ENCODE measurements at places on chromosomes 6 and 20.
A peak's percentile ranks its signal among the peaks of the same experiment; 100 is the strongest.

DNA sequence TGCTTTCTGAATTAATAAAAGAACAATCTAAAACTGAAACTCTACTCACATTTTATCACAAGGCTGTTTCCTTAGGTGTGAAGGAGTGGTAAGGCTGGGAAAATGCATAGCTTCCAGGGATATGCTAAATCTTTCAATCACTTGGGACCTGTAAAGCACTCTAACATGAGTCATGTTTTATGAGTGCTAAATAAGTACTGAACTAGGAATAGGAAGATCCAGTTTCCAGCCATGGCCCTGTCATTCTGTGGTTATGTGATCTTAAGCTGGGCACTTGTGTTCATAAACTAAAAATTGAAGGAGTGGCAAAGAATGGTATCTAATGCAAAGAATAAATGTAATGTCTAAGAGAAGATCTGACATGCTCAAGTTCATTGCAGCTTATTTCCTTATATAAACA lies 6.1 kb upstream of the TMEM200A start:
- no peak for DNase-seq

GRCh38 chr6:36624461-36625157 lies 30.4 kb downstream of the SRSF3 start:
- no peak for DNase-seq

- DNase-seq: no peak
Observed at GRCh38 chr6:32638532-32639219, 1.5 kb downstream of the HLA-DQA1 start.

DNA sequence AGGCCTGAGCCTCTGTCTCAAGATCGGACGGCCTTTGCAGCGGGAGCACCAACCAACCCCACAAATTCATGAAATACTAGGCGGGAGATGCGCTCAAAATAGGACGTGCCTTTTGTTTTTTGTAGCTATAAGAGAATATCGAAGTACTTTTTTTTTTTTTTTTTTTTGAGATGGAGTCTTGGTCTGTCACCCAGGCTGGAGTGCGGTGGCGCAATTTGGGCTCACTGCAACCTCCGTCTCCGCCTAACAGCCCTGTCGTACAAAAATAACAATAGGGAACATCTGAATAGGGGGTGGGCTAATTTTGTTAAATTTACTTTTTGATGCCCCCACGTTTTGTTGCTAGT lies 5.9 kb upstream of the TUBB2A start:
- no peak for DNase-seq

- no peak for DNase-seq
Observed at GRCh38 chr6:165106261-165106660, 203.1 kb downstream of the C6orf118 start.

DNA sequence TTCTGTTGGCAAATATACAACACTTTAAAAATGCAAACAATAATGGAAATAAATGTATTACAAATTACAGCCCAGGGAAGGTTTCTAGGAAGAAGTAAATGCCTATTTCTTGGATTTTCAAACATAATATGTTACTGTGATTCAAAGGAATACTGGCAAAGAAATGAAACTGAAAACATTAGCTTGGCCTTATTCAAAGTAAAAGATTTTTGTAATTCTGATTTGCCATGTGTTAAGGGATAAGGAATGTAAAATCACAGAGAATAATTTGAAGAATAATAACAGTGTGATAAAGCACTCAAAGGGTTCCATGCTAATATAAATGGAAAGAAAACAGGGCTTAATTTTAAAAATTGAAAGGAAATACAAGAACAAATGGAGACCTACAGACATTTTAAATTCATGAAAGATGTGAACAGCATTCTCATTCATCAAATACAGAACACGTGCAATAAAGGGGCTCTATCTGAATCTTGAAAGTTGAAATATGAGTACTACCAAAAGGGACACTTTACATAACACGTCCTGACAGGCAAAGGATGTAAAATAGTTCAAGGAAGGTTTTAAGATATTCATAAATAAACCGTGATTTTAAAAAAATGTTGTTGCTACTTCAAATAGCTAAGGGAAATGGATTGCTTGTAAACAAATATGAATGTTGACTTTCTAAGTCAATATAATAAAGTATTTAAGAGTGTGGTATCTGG lies 138.1 kb downstream of the RFPL4B start:
- no peak for DNase-seq

GRCh38 chr6:92753956-92754355 lies 665.4 kb downstream of the EPHA7 start:
- peak; percentile 37 for DNase-seq

DNA sequence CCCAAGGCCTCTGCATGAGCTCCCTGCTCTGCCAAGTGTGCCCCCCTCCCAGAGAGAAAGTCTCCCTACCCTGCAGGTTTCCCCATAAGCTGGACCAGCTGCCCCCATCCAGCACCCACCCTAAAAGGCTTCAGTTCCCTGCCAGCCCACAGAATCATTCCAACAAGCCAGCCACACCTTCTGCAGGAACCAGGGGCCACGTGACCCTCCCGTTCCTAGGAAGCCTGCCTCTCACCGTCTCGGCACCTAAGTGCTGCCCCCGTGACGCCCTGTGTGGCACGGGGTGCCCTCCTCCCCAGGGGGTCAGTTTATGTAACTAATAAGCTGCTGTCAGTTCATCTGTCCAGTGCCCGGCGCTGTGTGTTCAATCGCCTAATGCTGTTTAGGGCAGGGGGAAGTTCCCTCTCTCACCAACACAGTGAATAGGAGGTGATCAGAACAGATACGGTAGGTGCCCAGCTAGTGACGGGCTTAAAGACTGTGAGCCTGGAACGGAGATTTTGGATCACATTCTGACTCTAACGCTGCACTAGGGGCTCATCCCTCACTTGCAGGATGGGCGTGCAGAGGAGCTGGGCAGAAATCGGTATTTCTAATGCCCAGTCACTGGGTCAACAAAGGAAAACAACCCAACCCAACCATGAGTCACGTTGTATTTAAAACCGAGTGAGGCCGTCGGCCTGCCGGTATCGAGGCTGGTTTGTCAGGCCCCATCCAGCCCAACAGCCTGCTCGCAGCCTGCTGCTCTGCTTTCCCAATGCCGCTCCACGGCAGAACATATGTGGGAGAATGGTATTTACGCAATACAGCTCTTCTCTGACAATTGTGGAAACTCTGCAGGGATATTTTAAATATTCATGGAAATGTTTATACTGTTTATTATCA lies 56.0 kb downstream of the RAMACL start:
- DNase-seq: no peak

- DNase-seq: peak; percentile 47
Observed at GRCh38 chr6:107869871-107870270, 45.8 kb upstream of the SCML4 start.

DNA sequence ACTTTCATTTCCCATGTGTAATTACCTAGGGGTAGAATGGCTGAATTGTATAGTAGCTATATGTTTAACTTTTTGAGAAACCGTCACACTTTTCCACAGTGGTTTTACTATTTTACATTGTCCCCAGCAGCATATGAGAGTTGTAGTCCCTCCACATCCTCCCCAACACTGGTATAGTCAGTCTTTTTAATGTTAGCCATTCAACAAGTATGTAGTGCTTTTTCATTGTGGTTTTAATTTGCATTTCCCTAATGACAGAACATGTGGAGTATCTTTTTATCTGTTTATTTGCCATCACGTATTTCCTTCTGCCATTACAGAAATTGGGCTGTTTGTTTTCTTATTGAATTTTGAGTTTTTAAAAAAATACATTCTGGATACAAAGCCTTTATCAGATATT lies 148.4 kb downstream of the CARMIL1 start:
- DNase-seq: no peak

- no peak for DNase-seq
Observed at GRCh38 chr6:108594640-108595039, 33.9 kb downstream of the FOXO3 start.

- DNase-seq: no peak
Observed at GRCh38 chr20:40525351-40525750, 163.7 kb downstream of the MAFB start.

GRCh38 chr6:127481111-127481510 lies 21.9 kb upstream of the KIAA0408 start:
- DNase-seq: no peak

DNA sequence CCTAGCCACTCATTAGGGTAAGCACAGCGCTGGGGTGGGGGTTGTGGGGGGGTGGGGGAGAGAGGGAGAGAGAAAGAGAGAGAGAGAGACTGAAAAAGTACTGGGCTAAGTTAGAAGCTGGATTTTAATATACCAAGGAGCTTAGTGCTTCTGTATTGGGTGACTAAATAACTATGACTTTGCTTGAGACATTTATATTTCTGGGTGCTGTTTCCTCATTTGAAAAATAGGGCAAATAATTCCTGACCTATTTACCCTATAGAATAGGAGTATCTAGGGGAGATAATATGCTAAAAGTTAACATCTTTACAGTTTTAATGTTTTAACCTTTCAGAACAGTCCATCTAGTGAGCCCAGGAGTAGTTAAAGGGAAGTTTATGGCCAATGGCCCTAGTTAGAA lies 7.7 kb downstream of the NKAIN2 start:
- no peak for DNase-seq

GRCh38 chr20:458776-459175 lies 3.6 kb downstream of the TBC1D20 start:
- no peak for DNase-seq

DNA sequence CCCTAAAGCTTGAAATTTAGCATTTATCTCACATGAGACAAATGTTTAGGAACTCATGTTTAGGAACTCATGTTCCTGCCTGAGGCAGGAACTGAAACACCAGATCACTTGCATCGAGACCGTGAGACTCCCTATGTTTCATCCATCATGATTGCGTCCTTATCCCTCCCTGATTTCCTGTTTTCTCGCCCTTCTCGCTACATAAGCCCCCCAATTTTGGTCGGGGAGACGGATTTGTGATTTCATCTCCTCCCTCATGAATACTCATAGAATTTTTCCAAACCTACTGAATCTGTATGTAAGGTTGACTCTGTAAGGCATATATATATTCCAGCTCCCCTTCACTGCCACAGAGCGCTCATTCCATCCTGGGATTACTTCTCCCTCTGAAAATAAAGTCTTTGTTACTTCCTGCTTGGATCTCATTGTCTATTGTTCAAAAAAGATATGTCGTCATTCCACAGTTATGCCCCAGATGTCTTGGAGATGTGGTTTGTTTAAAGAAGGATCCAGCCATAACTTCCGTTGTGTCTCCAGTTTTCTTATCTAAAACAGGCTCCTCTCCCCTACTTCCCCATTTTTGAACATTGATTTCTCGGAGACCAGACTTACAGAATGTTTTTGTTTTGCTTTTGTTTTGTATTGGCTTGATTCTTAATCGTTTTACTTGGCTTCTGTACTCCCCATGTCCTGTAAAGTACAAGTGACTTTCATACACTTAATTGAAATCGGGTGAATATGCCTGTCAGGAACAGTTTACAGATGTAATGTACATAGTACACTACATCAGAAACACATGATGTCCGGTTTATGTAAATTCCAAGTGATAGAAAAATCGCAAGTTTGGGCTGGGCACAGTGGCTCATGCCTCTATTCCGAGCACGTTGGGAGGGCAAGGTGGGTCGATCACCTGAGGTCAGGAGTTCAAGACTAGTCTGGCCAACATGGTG lies 118.7 kb downstream of the HFE start:
- DNase-seq: peak; percentile 37

- no peak for DNase-seq
Observed at GRCh38 chr6:138607478-138608433, 108.5 kb upstream of the NHSL1 start.

DNA sequence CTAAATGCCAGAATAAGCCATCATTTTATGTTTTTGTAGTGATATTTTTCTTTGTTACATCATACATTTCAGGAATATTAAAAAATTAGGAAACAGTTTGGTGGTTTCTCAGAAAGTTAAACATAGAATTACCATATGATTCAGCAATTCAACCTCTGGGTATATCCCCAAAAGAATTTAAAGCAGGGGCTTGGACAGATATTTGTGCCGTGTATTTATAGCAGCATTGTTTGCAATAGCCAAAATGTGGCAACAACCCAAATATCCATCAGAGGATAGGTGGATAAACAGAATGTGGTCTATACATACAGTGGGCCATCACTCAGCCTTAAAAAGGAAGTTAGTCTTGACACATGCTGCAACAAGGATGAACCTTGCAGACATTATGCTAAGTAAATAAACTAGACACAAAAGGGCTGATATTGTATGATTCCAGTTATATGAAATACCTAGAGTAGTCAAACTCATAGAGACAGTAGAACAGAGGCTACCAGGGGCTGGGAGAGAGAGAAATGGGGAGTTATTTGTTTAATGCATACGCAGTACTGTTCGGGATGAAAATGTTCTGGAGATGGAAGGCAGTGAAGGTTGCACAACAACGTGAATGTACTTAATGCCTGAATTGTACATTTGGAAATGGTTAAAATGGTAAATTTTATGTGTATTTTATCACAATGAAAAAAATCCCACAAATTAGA lies 18.9 kb upstream of the TRAF3IP2 start:
- no peak for DNase-seq
